Hepatocyte (in vitro differentiated cells): ENCODE measurements at places on chromosomes 4 and X.

- no peak for DNase-seq
These were observed 78.2 kb downstream of the ZNF827 start for GRCh38 chr4:145860446-145860845.

- no peak for DNase-seq
These were observed 165.1 kb downstream of the GPAT3 start for GRCh38 chr4:83701041-83701440.

GRCh38 chrX:1205681-1206611 lies 6.5 kb downstream of the CRLF2 start:
- DNase-seq, result peak; percentile 57

- DNase-seq, result no peak
These were observed 172.8 kb downstream of the APBB2 start for GRCh38 chr4:41041551-41041950.
